ENCODE measurements at places on chromosomes 12 and 14.

GRCh38 chr14:23916446-23916845 lies 37.1 kb upstream of the DHRS4 start:
- DNase-seq: no peak

DNA sequence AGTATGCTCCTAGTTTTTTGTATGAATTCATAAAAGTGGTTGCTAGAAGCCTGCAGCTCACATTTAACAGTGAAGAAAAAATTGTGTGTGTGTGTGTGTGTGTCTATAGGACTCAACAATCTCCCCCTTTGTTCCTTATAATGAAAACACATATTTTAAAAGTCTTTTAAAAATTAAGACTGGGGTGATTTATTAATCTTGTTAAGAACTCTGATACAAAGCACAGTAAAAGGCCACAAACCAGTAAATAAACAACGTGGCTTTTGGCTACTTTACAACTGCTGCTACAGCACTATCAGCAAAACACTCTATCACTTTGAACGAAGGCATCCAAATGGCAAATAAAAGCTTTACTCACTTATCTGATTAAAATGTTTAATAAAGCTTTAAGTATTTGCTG lies 594 bp upstream of the VCPKMT start:
- DNase-seq: no peak

DNA sequence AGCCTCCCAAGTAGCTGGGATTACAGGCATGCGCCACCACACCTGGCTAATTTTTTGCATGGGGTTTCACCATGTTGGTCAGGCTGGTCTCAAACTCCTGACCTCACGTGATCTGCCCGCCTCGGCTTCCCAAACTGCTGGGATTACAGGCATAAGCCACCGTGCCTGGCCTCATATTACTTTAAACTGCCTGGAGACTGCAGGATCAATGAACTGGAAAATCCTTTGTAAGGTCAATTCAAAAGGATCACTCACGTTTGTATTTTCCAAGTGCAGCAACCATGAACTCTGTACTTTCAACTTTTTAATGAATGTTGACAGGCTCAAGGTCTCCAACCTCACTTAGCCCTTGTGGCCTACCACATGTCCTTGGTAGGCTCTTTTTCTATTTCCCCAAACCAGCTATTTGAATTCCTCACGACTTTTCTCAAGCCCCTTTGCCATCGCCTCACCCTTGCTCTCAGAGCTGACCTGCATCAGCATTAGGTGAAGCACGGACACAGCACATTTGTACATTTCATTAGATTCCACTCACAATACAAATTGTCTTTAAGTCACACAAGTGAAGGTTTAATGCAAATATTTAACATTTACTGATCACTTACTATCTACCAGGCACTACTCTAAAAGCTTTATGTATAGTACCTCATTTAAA lies 42.2 kb upstream of the GCH1 start:
- no peak for DNase-seq

- DNase-seq: no peak
Observed at GRCh38 chr12:24977060-24977459, 28.2 kb upstream of the BCAT1 start.

- no peak for DNase-seq
Observed at GRCh38 chr12:27905285-27906126, 67.0 kb downstream of the PTHLH start.

DNA sequence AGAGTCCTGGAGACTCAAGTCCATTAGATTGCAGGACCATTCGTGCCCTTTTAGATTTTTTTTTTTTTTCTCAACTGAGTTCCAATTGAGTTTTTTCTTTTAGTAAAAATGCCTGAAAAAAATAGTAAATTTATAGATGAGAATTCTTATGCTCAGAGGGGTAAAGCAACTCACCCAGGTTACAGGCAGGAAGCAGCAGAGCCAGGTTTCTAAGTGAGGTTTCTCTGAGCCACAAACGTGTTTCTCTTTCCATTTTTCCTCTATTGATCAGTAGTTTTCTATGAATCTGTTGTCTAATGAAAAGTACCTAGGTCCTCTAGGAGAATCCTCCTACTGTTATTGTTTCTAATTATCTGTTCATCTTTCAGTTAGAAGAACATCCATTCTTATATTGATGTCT lies 66.4 kb upstream of the C12orf71 start:
- DNase-seq: no peak

- DNase-seq: no peak
Observed at GRCh38 chr14:81834308-81834707, 300.7 kb upstream of the SEL1L start.

GRCh38 chr14:77091518-77091917 lies 6.5 kb upstream of the CIPC start:
- DNase-seq: no peak

GRCh38 chr12:41919526-41920261 lies 225.0 kb downstream of the GXYLT1 start:
- DNase-seq: no peak

DNA sequence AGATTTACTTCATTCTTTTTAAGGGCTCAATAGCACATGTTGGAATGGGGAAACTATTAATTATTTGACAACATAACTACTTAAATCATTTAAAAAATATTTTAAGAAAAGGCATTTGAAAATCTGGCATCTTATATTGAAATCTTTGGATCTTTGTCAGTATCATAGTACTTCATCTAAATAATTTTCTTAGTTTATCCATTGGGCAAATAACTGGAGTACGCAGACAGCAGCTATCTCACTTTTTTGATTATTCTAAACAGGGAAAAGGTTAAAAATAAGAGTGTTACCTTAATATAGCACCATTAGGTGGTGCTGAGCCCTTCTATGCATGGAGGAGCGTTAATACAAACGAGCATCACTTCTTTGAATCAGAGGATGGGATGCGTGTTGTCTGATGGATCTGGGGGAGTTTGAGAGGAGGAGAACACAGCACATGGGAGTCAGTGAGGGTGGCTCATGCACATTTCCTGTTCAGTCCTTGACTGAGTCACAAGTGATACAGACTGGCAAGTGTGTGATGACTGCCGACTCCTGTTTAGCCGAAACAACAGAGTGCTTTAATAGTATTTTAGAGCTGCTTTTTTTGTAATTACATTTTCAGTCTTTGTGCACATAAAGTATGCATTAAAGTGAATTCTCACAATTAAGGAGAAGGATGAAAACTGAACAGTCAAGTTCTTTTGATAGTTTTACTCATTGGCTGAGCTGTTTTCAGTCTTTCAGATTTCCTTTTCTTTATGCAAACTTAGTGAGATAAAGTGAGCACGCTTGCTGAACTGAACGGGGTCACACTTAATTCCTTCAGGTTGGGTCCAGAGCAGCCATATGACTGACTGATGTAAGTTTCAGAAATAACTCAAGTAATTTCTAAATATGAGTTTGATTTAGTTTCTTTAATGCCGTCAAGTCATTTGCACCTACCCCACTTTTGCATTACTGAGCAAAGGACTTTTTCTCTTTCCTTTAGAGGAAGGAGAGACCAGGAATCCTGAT lies 92.7 kb downstream of the DIP2B start:
- DNase-seq: peak; percentile 33
